ENCODE measurements at places on chromosomes 1 and 21. TPM values are rescaled to one million over a fixed set of nuclear protein-coding genes. Genes with fewer than 3 reads are reported as not detected.
A peak's percentile ranks its signal among the peaks of the same experiment; 100 is the strongest.

GRCh38 chr1:111878091-111878490, 111.4 kb downstream of the KCND3 start:
- no peaks in the 10 kb centered on the region for H3K4me1 ChIP-seq
- DNase-seq = no peak
- no peaks in the 10 kb centered on the region for H3K27me3 ChIP-seq
- H3K36me3 ChIP-seq = no peaks in the 10 kb centered on the region
- H3K4me3 ChIP-seq = no peak overlapping the region

GRCh38 chr1:228478326-228478725, 8.9 kb upstream of the RNF187 start:
- H3K27me3 ChIP-seq = peaks cover 3% of the 10 kb centered on the region
- no peak overlapping the region for H3K4me3 ChIP-seq
- no peaks in the 10 kb centered on the region for H3K36me3 ChIP-seq
- no peak for DNase-seq
- no peaks in the 10 kb centered on the region for H3K4me1 ChIP-seq

GRCh38 chr1:30444401-30444800, 279.0 kb downstream of the MATN1 start:
- DNase-seq = no peak
- H3K4me3 ChIP-seq = no peak overlapping the region
- H3K36me3 ChIP-seq = no peaks in the 10 kb centered on the region
- no peaks in the 10 kb centered on the region for H3K4me1 ChIP-seq
- H3K27me3 ChIP-seq = peaks cover 12% of the 10 kb centered on the region

GRCh38 chr1:35447278-35447677, 109.9 kb downstream of the KIAA0319L start:
- no peak for DNase-seq
- H3K27me3 ChIP-seq = no peaks in the 10 kb centered on the region
- no peak overlapping the region for H3K27ac ChIP-seq
- H3K4me3 ChIP-seq = no peak overlapping the region
- H3K4me1 ChIP-seq = peaks cover 30% of the 10 kb centered on the region

GRCh38 chr21:38308532-38309119, 51.8 kb downstream of the KCNJ15 start:
- H3K36me3 ChIP-seq = no peaks in the 10 kb centered on the region
- H3K27me3 ChIP-seq = no peaks in the 10 kb centered on the region
- no peak overlapping the region for H3K4me3 ChIP-seq
- no peak for DNase-seq
- peak overlapping the region; percentile 59 for H3K27ac ChIP-seq

DNA sequence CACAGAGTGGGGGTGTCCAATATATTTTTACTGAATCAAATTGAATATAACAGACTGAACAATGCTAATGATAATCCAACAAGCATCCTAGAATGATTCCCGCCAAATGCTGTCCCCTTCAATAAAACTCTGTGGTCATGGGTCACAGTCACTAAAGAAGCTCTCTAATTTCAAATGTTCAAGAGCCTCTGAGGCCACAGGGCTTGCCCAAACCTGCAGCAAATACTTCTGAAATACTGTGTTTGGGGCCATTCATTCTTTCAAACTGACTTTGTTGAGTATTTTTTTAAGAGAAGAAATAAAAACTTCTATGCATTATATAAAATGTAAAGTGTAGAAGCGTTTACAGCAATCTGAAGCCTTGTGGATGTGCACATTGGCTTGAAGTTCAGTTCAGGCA, 7.6 kb upstream of the BEND5 start:
- H3K27ac ChIP-seq = no peak overlapping the region
- DNase-seq = no peak
- no peak overlapping the region for H3K4me3 ChIP-seq
- H3K27me3 ChIP-seq = no peaks in the 10 kb centered on the region
- H3K36me3 ChIP-seq = no peaks in the 10 kb centered on the region
- no peaks in the 10 kb centered on the region for H3K4me1 ChIP-seq

DNA sequence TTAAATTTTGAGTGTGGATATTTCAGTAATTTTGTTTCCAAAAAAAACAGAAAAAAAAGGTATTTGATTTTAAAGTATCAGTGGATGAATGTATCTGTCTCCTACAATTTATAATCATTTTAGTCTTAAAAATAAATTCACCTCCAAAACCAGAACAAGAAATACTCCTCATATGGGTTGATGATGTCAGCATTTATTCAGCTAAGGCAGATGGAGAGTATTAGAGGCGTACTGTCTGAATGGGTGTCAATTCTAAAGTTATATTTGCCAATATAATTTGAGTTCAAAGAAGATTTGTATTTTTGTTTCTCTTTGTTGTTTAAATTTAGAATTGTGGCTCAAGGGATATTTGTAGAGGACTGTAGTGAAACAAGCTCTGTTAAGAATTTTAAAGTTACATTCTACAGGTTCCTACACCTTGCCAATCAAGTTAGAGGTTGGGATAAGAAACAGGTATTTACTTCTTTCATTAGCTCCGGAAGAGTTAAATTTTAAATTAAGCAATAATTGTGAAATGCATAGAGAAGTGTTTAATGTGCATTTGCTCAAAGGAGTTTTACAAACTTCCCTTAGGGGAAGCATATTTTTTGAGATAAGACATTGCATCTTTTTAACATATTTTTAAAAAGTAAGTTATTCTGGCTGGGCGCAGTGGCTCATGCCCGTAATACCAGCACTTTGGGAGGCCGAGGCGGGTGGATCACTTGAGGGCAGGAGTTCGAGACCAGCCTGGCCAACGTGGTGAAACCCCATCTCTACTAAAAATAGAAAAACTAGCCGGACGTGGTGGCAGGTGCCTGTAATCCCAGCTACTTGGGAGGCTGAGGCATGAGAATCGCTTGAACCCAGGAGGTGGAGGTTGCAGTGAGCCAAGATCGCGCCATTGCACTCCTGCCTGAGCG, 1.2 kb downstream of the PLA2G4A start:
- no peaks in the 10 kb centered on the region for H3K27me3 ChIP-seq
- peak overlapping the region; percentile 86 for H3K27ac ChIP-seq
- DNase-seq = peak; percentile 57
- H3K4me3 ChIP-seq = peak overlapping the region; percentile 81
- no peaks in the 10 kb centered on the region for H3K36me3 ChIP-seq

The GDAP2 gene
- total RNA-seq = 32.4 TPM

Measured in upper lobe of right lung (tissue), 1 donor.